ENCODE measurements at places on chromosomes 3 and 15.

DNA sequence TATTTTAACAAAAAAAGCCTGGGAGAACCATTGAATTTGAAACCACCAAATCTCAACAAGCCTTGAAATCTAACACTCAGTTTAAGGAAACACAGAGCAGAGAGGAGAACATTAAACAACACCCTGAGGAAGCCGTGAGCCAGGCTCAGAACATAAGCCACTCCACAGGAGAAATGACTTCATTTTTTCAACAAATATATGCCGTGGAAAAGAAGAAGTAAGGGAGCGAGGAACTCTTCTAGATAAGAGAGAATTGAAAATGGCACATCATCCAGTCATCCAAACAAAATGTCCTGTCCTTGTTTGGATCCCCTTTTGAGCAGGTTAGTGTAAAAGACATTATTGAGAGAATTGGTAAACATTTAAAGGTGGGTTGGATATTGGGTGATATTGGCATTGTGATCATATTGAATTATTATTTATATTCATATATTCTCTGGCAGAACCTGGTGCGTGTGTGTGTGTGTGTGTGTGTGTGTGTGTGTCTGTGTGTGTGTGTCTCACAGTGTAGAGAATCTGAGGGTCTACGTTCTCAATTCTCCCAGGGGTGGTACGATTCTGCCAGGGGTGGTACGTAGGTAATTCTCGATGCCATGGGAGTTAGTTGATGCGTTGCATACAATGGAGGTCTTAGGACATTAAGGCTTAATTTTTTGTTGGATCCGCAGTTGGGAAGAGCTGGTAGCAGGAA is 94.4 kb downstream of the ST6GAL1 start:
- DNase-seq = no peak

DNA sequence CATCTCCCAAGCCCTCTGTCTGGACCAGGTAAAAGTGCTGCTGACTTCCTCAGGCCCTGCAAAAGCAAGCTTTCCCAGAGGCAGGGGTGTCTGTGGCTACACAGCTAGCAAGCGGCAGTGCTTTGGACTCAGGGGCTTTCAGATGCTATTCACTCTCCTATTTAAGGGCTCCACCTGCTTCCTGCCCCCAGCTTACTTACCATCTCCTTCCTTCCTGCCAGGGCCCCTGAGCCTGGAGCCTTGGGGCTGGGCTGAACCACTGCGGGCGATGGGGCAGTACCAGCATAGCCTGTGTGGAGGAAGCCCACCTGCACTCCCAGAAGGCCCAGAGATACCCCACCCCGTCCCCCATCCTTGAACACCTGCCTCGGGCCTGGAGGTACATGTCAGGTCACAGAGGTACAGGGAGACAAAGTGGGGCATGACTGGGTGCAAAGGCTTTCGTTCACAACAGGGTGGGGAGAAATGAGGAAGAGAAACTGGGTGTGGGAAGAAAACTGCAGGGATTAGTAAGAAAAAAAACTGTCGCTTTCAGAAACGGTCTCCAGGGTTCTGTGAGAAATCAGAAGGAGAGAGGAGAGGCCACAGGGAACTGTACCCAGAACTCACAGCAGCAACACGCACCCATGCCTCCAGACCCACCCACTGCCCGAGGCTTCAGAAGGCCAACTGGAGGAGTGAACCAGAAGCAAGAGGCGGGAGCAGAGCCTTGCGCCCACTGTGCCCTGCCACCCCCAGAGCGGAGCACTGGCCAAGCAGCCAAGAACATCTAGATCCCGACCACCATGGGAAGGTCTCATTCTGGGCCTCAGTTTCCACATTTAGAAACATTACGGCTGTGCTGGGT is 49.5 kb downstream of the CCDC12 start:
- no peak for DNase-seq

DNA sequence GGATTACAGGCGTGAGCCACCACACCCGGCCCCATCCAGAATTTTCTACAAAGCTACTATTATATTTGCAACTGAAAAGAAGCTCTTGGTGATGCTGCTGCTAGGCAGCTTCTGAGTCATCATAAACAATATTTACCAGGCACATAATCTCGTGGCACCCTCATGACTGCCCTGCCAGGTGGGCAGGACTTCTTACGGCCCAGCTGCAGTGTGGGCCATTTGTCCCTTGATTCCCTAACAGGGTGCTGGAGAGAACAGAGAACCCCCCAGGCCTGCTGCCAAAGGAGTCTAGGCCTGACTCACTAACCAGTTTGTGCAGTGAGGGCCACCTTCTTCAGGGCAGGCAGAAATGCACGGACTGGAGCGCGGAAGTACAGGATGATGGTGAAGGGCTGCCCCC is 4.9 kb downstream of the EPB42 start:
- no peak for DNase-seq

- no peak for DNase-seq
Measured at GRCh38 chr3:26614006-26614685, 8.4 kb upstream of the LRRC3B start.

DNA sequence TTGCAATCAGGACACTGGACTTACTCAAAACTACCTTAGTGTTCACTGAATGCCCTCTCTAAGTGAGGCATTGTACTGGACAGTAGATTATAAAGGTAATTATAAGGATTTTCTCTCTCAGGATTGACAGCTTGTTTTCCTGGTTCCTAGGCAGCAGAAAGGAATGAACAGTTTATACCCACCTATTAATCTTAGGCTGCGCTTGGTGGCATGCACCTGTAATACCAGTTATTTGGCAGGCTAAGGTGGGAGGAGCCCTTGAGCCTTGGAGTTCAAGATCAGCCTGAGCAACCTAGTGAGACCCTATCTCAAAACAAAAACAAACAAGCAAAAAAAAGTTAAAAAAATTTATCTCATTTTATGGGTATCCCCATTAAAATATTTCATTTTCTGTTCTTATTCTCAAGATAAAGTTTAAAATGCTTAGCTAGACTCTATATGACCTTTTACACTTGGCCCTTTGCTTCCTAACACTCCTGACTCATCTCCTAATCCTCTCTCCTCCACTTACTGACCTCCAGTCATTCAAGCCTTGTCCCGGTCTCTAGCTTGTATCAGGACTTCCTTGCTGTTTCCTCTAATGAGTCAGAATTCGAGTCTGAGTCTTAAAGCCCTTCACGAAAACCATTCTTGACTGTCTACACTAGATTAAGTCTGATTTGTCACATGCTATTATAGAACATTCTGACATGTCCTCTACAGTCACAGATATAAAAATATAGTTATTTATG is 348.6 kb downstream of the NLGN1 start:
- DNase-seq = no peak

DNA sequence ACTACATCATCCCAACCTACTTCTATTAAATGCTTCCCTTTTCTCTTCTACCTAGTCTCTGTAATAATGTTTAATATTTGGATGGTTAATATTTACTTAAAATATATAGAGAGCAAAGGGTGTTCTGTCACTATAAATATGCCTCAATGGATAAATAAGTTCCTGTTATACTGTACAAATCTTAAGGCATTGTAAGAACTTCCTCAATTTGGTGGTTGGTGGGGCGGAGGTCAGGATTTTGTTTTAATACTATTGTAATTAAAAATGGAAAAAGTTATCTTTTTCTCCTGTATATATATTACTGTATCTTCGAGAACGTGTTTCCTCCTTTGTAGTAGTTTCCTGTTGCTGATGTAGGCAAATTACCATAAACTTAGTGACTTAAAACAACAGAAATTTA is 41.5 kb downstream of the SPRED1 start:
- DNase-seq = no peak

DNA sequence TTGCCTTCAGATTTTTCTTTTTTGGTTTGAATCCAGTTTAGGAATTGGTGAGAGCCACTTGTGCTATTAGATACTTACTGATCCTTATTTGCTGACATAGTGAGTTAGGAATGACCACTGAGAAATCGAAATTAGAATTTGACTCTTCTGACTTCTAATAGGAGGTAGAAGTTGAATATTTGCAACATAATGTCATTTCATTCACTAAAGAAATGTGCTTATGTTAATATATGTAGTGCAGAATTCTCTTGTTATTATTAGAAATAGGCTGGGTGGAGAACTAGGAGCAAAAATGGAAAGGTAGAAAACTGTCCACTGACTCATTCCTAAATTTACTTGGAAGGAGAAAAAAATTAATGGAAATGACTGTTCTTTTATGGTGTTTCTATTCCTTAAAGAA is 538.2 kb upstream of the SGO1 start:
- DNase-seq = no peak

GRCh38 chr3:5731100-5731499 is 543.6 kb downstream of the EDEM1 start:
- DNase-seq = no peak

GRCh38 chr3:136291302-136291701 is 41.2 kb downstream of the PCCB start:
- no peak for DNase-seq

DNA sequence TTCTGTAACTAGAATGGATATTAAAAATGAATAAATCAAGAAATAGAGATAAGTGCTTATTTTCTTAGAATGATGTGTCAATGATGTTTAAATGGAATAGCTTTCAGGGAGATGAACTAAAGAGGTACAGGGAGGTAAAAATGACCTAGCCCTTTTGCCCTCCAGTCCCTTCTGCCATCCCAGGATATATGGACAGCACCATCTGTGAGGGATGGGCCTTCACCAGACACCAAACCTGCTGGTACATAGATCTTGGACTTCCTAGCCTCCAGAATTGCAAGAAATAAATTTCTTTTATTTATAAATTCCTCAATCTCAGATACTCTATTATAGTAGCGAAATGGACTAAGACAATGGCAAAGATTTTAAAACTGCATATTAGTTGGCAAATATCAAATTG is 352.0 kb upstream of the THBS1 start:
- no peak for DNase-seq

DNA sequence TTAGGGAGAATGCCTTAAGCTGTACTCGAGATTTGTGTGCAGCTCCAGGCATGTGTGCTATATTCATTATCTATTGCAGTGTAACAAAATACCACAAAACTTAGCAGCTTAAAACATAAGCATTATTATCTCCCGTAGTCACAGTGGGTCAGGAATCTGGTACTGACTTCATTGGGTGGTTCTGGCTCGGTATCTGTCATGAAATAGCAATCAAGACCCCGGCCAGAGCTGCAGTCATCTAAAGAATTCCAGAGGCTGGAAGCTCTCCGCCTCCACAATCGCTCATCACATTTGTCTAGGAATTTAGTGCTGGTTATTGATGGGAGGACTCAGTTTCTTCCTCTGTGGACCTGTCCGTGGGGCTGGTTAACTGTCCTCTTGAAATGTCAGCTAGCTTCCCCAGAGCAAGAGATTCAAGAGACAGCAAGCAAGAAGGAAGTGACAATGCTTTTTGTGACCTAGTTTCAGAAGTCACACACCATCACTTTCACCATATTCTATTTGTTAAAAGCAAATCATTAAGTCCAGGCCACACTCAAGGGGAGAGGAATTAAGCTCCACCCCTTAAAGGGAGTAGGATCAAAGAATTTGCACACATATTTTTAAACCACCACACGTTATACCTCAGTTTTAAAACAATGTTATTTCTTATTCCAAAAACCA is 76.1 kb downstream of the TOP2B start:
- no peak for DNase-seq

DNA sequence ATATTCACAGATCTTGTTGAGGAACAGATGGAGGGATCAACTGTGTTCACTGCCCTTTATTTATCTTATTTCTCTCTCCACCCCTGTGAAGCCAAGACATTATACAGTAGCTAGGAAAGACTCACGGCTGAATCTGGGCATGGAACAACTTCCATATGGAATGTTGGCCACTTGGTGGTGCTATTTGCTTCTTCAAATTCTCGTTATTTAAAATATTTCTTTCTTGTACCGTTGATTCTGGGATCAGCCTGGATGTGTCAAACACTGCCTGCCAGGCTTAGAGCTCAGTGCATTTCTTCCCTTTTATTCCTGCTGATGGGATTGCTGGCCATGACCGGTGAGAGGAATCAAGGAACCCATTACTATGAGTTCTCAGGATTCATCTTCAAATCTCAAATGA is 17.5 kb upstream of the GASK1A start:
- no peak for DNase-seq

DNA sequence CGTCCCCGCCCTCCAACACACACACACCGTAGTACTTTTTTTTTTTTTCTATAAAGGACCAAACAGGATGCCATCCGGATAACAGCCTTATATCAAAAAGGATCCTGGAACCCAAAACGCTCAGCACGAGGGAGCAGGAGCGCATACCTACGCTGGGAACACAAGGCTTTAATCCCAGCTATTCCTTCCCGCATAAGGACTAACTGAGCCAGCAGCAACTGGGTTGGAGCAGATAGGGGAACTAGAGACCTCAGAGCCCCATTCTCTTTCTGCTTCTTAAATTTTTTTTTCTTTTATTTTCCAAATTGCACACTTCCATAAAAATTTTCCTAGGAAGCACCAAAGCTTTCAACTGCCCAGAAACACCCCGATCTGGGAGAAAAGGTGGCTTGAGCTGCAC is 1.3 kb downstream of the TRANK1 start:
- DNase-seq = no peak

- no peak for DNase-seq
Measured at GRCh38 chr3:24023197-24023596, 78.1 kb downstream of the NR1D2 start.

DNA sequence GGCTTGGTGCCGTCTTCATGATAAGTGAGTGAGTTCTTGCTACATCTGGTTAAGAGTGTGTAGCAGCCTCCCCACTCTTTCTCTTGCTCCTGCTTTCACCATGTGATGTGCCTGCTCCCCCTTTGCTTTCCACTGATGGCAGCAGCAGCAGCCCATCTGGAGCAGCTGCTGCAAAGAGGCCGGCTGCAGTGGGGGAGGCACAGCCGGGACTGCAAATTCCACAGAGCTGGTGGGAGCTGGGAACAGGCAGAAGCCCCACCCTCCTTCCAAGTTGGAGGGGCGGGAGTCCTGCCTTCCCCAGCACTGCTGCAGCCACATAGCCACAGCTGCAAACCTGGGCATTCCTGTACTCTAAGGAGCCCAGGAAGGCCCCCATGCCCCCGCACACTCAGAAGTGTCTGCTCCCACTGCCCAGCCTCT is 62.8 kb upstream of the IMPG2 start:
- no peak for DNase-seq

GRCh38 chr3:135966271-135966961 is 888 bp downstream of the PPP2R3A start:
- DNase-seq = no peak

DNA sequence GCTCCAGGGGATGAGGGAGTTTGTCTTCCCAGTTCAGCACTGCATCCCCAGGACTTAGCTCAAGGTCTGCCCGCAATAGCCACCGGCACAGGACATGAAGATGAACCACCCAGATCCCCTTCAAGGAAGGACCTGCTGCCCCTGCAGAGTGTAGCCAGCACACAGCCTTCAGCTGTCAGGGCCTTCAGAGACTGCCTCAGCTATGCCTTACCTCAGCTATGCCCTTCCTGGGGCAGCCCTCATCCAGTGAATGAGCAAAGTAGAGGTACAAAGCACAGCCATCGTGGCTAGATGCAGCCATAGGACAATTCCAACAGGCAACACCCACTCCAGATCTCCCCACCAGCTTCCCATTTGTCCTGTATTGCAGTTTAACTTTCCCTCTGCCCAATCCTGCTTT is 291.2 kb upstream of the STT3B start:
- no peak for DNase-seq
